ENCODE measurements at places on chromosomes 5 and 9.

- no peak for DNase-seq
Observed at GRCh38 chr5:148230240-148230639, 8.1 kb upstream of the MARCOL start.

GRCh38 chr5:18010053-18010452 is 375.8 kb downstream of the TAF11L14 start:
- no peak for DNase-seq

DNA sequence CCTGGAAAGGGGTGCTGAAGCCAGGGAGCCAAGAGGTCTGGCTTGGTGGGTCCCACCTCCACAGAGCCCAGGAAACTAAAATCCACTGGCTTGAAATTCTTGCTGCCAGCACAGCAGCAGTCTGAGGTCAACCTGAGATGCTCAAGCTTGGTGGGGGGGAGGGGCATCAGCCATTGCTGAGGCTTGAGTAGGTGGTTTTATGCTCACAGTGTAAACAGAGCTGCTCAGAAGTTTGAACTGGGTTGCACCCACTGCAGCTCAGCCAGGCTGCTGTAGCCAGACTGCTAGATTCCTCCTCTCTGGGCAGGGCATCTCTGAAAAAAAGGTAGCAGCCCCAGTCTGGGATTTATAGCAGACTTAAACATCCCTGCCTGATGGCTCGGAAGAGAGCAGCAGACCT is 55.5 kb upstream of the FBXL17 start:
- no peak for DNase-seq

GRCh38 chr9:85715587-85715986 is 26.2 kb downstream of the AGTPBP1 start:
- DNase-seq: no peak

- DNase-seq: no peak
Observed at GRCh38 chr5:34923694-34924461, 5.5 kb upstream of the DNAJC21 start.

DNA sequence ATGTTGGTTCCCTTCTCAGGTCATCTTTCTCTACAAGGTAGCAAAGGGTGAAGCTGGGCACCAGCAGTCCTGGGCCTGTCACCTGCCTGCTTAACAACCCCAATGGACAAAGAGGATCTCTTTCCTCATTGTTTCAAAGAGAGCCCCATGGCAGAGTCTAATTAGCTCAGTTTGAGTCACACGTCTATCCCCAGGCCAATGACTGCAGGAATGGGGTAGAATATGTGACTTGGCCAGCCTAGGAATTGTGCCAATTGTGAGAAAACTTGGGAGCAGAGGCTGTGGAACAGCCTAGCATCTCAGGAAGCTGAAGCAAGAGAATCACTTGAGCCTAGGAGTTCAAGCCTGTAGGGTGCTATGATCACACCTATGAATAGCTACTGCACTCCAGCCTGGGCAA is 3.6 kb upstream of the RAPGEF1 start:
- no peak for DNase-seq

DNA sequence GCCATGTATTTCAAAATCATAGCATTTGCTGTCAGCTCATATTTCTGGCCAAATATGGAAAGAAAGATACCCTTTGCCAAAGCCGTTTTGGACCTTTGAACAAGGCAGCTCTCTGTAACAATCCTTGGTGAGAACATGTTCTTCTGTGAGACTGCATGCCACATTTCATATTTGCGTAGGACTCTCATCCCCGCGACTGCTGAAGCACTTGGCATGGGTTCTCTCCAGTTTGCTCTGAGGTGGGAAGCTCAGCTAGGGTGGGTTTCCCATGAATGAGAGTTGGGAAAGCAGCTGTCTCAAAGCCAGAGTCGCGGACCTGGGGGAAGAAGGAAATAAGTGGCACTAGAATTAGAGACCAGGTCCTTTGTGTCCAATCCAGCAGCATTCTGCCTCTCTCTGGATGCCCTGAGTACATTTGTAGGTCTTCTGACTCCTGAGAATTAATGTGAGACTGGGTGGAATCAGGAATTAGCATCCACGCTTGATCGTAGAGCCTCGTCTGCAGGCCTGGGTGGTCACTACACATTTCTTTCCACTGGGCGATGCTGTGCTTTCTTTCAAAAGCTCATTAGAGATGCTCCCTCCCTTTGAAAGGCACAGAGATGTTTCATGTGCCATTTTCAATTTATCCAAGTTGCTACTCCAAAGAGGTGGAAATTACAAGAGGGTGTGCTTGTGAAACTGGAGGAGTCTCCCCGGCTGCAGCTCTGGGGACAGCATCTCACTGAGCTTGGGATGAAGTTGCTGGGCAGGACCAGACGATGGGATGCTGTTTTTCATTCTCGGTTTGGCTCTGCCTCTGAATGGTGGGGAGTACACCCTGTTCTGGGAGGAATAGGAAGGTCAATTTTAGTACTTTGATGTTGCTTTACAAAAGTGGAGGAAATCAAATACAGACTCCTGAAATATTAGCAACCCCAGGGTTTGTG is 197.2 kb downstream of the GADD45G start:
- DNase-seq: no peak

GRCh38 chr9:72006501-72006900 is 53.9 kb downstream of the C9orf57 start:
- DNase-seq: no peak

DNA sequence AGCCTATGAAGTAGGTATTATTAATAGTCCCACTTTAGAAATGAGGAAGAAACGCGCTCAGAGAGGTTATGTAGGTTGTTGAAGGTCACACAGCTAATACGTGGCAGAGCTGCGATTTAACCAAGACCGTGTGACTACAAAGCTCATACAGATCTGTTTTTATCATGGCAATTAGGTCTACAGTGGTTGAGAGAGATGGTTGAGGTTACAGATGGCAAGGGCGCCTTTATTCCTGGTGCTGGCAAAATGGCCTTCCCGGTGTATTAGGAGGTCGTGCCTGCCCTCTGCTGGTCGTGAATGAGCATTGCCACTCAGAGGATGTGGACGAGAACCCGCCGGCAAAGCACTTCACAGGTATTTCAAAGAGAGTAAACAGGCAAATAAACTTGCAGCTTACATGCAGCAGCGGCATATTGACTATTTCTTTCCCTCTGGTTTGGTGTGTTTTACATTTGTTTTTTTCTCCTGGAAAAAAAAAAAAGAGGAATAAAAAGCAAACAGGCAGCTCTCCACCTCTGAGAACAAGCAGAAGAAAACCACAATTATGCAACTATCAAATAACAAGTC is 65.3 kb upstream of the EGFLAM start:
- DNase-seq: peak; percentile 7

DNA sequence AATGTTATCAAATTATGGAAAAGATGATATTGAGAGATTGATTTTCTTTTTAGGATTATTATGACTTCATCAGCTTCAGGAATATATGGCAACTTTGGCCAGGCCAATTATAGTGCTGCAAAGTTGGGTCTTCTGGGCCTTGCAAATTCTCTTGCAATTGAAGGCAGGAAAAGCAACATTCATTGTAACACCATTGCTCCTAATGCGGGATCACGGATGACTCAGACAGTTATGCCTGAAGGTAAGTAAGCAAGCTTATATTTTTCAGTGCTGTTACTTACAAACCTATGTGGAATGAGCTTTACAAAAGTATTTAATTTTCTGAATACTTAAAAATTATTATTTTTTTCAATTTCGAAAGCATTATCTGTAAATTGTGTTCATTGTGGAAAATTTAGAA is 26.5 kb downstream of the HSD17B4 start:
- no peak for DNase-seq
